ENCODE measurements at places on chromosomes 6 and 20. TPM values are rescaled to one million over a fixed set of nuclear protein-coding genes. Genes with fewer than 3 reads are reported as not detected.

The RNF39 gene
- 2.6 TPM for total RNA-seq

DNA sequence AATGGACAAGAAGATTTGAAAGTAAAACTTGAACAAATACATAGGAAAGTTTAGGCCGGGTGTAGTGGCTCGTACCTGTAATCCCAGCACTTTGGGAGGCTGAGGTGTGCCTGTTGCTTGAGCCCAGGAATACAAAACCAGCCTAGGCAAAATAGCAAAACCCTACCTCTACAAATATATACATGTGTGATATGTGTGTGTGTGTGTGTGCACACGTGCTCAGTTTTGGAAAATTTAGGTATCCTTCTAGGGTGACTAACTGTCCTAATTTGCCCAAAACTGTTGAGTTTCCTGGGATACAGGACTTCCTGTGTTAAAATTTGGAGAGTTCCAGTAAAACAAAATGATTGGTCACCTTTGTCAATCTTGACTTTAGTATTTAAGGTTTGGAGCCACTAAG, 503.2 kb downstream of the PKHD1 start:
- ATAC-seq, result no peak

GRCh38 chr20:51955756-51956155, 153.4 kb upstream of the SALL4 start:
- ATAC-seq, result no peak

DNA sequence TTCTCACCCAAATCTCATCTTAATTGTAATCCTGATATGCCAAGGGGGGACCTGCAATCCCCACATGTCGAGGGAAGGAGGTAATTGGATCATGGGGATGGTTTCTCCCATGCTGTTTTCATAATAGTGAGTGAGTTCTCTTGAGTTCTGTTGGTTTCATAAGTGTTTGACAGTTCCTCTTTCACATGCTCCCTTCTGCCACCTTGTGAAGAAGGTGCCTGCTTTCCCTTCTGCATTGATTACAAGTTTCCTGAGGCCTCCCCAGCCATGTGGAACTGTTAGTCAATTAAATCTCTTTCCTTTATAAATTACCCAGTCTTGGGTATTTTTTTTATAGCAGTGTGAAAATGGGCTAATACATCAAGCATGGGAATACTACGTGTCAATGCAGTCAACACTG, 925.0 kb upstream of the MAN1A1 start:
- ATAC-seq, result no peak

The ANGPT4 gene
- total RNA-seq, result 0.08 TPM

GRCh38 chr20:4987130-4987529, 14.2 kb downstream of the SLC23A2 start:
- ATAC-seq, result no peak

The DEFB127 gene
- total RNA-seq, result not detected

- peak; percentile 64 for ATAC-seq
Observed at GRCh38 chr20:36507746-36508145, 33.6 kb upstream of the MYL9 start.

GRCh38 chr6:145850671-145851070, 36.1 kb upstream of the FBXO30 start:
- no peak for ATAC-seq

GRCh38 chr20:59143326-59143725, 20.3 kb upstream of the ZNF831 start:
- no peak for ATAC-seq

DNA sequence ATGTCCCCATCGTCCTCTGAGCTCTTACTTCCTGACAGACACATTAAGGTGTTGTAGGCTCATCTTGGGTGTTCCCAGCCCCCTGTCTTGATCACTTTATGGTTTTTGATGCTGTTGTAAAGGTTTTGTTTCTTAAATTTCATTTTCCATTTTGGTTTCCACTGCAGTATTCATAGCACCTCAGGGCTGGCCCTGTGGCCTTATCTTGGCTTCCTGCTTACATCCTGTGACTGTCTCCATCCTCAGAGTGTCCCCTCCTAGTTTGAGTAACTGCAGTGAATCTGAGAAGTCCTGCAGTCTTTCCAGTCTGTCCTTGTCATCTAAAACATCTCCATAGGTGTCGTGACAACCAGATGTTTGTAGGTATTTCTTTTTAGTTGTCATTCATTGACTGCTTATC, 50.9 kb downstream of the JARID2 start:
- ATAC-seq, result no peak

DNA sequence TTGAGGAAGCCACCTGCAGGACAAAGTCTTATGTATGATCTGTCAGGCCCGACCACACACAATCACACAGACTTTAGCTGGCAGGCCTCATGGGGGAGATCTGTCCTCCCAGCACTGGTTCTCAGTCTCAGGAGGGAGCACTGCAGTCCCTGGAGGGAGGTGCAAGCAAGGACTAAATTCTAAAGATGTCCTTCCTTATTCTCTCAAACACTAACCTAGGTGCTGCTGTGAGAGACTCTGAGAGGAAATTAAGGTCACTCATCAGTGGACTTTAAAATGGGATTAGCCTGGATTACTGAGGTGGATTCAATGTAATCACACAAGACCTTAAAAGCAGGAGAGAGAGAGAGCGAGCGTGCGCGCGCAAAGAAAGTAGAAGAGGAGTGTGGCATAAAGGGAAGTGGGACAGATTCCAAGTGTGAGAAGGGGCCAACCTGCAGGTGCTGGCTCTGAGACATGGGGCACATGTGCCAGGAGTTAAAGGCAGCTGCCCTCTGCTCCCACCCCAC, 14.3 kb downstream of the GLO1 start:
- ATAC-seq, result no peak

Data from esophagus mucosa (tissue), 1 donor.